CD4-positive, alpha-beta T cell treated with Interleukin-4 for 4 hours (primary cell): ENCODE measurements at places on chromosomes 5 and 9.
A peak's percentile ranks its signal among the peaks of the same experiment; 100 is the strongest.

DNA sequence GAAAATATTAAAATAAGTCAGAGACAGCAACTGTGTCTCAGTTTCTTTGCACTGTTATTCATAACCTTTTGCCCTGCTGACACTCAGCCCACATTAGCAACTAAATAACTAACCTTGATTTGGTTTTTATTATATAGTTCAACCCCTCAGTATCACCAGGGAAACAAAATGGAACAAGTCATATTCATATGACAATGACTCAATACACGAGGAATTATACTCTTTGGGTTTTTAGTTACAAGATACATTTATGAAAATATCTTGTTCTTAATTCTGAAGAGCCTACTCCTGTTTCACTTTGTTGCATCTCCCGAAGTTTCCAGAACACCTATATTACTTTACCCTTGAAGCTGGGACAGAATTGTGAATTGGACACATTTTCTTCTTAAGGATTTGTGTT lies 845.4 kb downstream of the EFNA5 start:
- no peak for DNase-seq

DNA sequence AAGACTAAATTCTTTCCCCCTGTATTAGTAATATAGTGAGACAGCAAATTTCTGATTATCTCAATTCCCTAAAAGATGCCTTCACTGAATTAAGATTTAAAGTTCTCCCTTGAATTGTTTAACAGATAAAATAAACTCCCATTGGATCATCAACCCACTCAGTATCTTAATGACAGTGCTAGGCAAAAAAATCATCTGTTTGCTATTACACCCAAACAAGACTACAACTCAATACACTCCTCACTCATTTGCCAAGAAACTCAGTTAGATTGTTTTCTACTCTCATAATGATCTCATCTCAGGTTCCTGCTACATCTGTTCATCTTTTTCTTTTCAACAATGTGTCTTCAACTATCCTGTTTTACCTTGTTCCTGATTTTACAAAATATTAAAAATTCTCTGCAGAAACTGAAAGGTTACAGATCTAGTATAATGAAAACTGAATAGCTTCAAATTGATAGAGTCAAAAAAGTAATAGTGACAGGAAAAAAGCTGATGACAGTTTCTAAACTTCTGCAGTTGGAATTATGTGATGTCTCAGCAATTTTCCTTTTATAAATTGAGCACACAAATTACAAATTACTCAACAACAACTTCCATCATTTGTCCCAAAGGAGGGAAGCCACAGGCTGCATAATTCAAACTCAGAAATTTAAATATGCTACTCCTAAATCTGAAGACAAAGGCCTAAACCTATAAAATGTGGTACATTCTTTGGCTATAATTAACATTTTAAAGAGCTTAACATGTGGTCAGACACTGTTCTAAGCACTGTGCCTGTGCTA lies 39.4 kb downstream of the HOMER1 start:
- no peak for DNase-seq

DNA sequence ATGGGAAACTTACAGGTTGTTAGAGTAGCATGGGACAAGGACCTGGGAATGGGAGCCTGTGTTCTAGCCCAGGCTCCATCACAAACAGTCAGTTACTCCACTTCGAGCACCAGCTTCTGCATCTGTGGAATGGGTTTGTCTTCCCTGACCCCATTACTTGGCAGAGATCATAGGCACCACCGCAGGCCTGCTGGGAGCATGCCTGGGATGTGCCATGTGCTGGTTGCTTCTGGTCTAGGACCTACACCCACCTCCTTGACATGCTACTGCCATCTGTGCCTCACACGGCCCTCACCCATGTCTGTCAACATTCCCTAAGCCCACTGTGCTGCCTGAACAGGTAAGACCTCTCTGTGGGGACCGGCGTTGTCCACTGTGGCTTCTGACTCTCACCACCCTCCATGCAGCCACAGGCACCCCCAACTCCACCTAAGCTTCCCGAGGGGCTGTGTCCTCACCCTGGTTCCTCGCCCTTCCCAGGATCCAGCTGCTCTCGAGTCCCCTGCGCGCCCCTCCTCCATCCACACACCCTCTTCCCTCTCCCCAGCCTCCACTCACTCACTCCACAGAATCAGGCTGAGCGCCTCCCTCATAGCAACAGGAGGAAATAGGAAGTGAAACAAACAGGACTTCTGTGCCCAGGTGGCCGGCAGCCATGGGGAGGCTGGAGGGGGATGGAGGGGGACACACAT lies 85.9 kb upstream of the FAM120A start:
- DNase-seq = no peak

GRCh38 chr9:87122947-87123685 lies 175.8 kb upstream of the GAS1 start:
- DNase-seq = peak; percentile 0

DNA sequence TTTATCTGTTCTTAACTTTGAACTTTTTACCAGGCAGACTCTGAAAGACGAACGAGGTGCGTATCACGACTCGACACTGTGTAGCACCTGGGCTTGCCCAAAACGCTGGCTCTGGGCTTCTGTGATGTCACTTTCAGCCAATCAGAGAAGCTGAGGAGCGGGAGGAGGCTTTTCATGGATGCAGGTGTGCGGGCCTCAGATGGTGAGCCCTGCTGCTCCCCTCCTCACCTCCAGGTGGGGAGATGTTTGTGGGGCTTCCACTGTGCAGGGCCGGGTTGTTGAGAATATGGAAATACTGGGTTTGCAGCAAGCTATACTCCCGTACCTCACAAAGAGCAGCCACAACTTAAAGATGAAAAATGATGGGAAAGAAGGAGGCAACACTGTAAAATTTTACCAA lies 246.3 kb downstream of the IRX2 start:
- DNase-seq = no peak

DNA sequence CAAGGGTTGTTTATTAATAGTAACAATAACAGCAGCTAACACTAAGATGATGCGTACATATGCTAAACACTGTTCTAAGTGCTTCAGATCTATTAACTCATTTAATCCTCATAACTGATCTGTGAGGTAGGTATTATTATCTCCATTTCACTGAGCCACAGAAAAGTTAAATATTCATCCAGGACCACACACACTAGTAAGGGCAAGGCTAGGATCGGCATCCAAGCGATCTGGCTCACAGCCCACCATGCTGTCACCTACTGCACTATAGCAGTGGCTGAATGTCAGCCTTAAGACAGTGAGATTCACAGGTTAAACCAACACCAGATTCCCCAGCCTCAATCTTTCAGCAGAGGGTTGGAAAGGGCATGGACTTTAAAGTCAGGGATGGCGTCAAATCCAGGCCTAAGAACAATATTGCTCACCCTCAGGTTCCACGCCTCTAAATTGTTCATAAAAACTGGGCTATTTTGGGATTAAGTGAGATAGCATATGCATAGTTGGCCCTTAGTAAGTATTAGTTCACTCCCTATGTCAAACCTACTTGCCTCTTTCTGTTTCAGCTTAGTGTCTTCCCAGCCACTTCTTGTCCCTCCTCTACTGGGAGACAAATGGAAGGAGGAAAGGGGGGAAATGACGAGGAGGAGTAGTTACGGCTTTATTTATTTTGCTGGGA lies 150.8 kb downstream of the MAPKAP1 start:
- DNase-seq = no peak
